ENCODE measurements at places on chromosomes 12 and 14.

GRCh38 chr12:110993434-110993833 lies 73.1 kb upstream of the MYL2 start:
- DNase-seq, result no peak

DNA sequence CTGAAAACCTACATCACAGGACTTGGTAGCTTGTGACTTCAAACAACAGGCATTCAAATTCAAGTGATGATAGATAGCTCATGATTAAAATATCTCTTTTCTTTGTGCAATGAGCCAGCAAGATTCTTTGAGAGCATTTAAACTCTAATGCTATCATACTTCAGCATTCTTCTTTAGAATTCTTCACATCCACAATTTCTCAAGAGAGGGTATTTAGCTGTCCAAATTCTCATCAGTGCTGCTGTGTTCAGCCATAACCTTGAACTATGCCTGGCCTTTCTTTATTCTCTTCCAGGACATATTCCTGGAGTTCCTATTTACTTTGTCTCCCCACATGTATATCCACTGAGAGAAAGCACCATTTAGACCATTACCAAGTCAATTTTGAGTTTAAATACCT lies 321.1 kb downstream of the EGLN3 start:
- DNase-seq, result no peak

GRCh38 chr12:122204167-122205052 lies 901 bp downstream of the B3GNT4 start:
- peak; percentile 7 for DNase-seq

GRCh38 chr12:122870867-122871664 lies 24.9 kb downstream of the VPS37B start:
- DNase-seq, result no peak

- no peak for DNase-seq
Measured at GRCh38 chr12:67339530-67339929, 70.4 kb downstream of the CAND1 start.

GRCh38 chr14:77120771-77121743 lies 20.5 kb downstream of the ZDHHC22 start:
- DNase-seq, result peak; percentile 59

DNA sequence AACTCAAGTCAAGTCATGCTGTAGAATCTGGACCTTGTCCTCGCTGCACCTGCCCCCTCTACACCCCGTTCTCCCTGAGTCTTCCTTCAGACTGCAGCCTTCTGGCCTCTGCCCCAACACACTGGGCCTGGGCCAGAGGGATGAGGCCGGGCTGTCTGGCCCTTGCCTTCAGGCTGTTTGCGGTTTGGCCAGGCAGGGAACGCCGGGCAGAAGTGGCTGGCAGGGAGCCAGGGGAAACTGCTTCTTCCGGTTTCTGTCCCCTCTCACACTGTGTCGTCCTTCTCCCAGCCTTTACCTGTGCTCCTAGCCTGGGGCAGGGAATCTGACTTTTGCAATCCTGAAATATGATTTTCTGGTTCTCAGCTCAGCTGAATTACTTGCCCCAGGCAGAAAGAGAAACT lies 13.5 kb downstream of the DGLUCY start:
- DNase-seq, result no peak

GRCh38 chr12:11638315-11638916 lies 11.1 kb upstream of the ETV6 start:
- no peak for DNase-seq

GRCh38 chr12:116861320-116861719 lies 19.9 kb downstream of the HRK start:
- DNase-seq, result peak; percentile 61

- no peak for DNase-seq
Measured at GRCh38 chr12:112855375-112855774, 51.4 kb upstream of the OAS1 start.

DNA sequence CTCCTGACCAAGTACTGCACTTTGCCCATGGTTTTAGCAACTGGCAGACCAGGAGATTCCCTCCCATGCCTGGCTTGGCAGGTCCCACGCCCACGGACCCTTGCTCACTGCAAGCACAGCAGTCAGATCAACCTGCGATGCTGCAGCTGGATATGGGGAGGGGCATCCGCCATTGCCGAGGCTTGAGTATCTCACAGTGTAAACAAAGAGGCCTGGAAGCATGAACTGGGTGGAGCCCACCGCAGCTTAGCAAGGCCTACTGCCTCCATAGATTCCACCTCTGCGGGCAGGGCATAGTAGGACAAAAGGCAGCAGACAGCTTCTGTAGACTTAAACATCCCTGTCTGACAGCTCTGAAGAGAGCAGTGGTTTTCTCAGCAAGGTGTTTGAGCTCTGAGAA lies 479.8 kb downstream of the FUT8 start:
- DNase-seq, result no peak

- no peak for DNase-seq
Measured at GRCh38 chr12:4256043-4256826, 17.3 kb upstream of the CCND2 start.

DNA sequence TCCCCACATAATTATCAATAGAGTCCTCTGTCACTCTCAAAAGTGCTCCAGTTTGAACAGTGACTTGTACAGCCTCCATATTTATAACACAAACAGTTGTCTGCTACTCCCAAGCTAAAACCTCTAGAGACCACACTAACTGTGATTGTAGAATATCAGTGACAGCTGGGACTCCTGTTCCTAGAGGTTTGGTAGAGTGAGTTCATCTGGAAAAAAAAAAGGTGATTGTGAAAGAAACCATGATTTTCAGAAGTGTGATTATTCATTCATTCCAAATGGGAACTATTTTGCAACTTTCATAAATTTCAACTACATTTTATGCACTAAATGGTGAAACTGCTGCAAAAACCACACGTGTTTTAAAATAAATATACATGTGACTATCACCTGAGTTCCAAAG lies 128.0 kb upstream of the PLXNC1 start:
- DNase-seq, result no peak

- no peak for DNase-seq
Measured at GRCh38 chr12:101859664-101860607, 17.4 kb upstream of the DRAM1 start.

DNA sequence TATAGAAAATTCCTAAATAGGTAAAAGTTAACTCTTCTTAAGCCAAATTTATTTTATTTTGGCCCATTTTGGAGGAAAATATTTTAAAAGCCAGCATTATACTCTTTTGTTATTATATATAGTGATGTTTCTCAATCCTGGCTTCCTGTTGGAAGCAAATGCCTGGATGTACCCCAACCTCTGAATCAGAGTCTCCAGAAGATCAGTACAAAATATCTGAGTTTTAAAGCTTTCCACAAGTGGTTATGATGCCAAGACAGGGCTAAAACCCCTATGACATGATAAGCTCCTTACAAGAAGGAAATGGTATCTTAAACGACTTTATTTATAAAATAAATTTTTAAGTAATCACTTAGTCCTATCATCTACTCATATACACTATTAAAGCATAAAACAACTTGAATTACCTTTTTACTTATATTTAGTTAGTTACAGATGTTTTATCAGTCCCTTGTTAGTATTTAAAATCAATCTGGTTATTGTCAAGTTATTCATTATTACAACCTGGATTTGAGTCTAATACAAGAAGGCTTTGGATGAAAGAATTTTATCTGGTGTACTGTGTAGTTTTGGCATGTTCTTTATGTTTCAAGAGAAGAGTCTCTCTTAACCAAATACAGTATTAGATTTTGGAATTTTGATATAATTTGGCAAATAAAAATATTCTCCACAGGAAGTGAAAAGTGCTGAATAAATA lies 238.1 kb downstream of the SLC2A13 start:
- DNase-seq, result no peak

DNA sequence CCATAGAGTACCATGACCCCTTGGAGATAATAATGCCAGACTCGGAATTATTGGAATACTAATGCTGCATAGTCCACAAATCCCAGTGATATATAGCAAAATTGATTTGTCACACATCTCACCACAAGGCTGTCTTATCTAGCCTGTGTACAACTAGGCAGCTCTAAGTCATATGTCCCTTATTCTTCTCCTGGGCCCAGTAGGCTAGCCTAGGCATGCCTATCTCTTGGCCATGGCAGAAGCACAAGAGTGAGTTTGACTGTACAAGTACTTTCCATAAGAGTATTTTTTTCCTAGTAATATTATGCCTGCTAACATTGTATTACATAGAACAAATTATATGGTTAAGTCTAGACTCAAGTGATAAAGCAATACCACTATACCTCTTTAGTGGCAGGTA lies 1122.1 kb upstream of the SEL1L start:
- no peak for DNase-seq

DNA sequence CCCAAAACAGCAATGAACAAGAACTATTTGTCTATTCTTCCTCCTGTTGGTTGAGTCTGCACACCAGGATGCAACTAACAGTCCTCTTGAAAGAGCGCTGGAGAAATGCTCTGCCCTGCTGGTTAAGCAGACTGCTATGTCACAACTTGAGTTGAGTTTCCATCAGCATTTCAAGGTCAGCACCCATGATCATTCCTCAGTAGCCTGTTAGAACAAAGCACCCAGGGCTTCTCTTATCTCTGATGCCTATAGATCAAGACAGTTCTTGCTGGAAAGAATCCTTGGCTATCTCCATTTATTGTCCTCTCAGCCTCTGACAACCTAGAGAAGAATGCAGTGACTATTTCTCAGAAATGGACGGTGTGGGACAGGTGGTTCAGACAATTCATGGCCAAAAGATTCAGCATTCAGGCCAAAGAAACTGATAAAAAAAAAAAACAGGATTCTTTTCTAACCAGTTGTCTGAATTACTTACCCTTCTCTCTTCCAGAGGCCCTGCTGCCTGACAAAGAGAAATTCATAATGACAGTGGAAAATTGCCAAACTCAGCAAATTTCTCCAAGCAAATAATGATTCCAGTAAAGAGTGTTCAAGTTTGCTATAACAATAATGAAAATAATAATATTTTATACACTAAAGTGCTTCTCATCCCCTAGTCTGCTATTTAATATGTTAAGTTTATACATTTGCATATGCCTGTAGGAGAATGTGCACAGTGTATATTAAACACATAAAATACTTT lies 306.7 kb downstream of the EMP1 start:
- DNase-seq, result no peak

- DNase-seq, result no peak
Measured at GRCh38 chr12:96422192-96422591, 22.0 kb upstream of the CDK17 start.

DNA sequence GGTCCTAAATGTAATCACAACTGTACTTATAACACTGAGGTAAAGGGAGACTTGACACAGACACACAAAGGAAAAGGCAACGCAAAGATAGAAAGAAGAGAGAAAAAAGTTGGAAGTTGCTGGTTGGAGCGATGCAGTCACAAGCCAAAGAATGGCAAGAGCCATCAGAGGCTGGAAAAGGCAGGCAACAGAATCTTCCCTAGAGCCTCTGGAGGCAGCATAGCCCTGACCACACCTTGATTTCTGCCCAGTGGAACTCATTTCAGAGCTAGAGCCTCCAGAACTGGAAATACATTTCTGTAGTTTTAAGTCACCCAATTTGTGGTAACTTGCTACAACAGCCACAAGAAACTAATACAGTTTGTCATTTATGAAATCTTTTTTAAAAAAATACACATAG lies 89.2 kb downstream of the PUS7L start:
- no peak for DNase-seq

DNA sequence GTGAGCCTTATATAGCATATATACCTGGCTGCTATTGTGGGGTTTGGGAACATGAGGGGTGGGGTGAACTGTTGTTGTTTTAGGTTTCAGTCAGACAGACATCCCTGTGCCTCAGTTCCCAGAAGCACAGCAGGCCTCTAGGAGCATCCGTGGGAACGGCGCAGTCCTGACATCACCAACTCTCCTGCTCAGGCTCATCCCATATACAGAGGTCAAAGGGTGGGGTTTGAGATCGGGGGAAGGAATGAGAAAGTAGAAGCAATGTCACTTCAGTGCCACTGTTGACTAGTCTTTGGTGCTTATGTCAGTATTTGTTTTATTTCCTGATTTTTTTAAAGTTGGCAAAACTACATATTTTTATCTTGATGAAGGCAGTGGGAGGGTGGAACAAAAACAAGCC lies 43.1 kb upstream of the A2ML1 start:
- DNase-seq, result no peak

- peak; percentile 24 for DNase-seq
Measured at GRCh38 chr12:8483079-8483478, 27.3 kb downstream of the CLEC6A start.

DNA sequence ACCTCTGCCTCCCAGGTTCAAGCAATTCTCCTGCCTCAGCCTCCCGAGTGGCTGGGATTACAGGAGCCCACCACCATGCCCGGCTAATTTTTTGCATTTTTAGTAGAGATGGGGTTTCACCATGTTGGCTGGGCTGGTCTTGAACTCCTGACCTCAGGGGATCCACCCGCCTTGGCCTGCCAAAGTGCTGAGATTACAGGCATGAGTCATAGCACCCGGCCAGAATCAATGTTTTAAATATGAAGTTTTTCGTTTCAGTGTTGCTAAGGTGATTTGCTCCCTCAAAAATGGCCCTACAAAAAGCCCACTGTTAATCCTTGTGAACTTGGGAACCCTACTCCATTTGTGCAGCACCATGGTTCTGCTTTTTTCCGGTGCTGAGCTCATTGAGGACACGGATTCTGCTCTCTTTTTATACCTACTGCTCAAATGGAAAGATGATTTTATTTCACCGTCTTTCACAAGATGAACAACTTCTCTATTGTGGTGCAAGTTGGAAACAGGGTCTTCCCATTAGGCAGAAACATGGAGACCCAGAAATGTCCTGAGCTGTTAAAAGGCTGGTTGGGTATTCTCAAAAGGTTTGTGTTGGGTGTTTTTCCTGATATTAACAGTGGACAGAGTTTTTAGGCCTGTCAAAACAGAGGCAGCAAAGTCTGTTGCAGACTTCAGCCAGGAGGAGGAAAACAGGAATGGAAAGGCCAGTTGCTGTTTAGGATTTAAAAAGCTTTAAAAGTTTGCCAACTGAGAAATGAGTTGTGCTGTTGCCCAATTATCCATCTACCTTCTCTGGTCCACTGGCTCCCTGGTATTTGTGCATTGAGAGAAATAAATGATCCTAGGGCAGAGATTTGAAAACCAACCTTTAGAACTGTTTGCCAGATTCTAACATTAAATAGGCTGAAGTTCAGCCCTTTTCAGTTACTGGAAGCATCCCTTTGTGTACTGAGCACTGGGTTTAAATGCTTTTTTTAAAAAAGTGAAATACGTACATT lies 85.8 kb downstream of the ATP23 start:
- DNase-seq, result no peak
